ENCODE measurements at places on chromosomes 11 and 22.
A peak's percentile ranks its signal among the peaks of the same experiment; 100 is the strongest.

- H3K36me3 ChIP-seq: no peaks in the 10 kb centered on the region
- H3K27ac ChIP-seq: no peak overlapping the region
- H3K4me3 ChIP-seq: no peak overlapping the region
- H3K27me3 ChIP-seq: peaks cover 63% of the 10 kb centered on the region
These were observed 84.2 kb downstream of the CELSR1 start for GRCh38 chr22:46453006-46453828.

GRCh38 chr22:43262990-43263644, 76.2 kb upstream of the TTLL12 start:
- DNase-seq: no peak
- peak overlapping the region; percentile 70 for H3K4me3 ChIP-seq
- H3K36me3 ChIP-seq: no peaks in the 10 kb centered on the region
- H3K27ac ChIP-seq: no peak overlapping the region
- peaks cover 33% of the 10 kb centered on the region for H3K27me3 ChIP-seq

DNA sequence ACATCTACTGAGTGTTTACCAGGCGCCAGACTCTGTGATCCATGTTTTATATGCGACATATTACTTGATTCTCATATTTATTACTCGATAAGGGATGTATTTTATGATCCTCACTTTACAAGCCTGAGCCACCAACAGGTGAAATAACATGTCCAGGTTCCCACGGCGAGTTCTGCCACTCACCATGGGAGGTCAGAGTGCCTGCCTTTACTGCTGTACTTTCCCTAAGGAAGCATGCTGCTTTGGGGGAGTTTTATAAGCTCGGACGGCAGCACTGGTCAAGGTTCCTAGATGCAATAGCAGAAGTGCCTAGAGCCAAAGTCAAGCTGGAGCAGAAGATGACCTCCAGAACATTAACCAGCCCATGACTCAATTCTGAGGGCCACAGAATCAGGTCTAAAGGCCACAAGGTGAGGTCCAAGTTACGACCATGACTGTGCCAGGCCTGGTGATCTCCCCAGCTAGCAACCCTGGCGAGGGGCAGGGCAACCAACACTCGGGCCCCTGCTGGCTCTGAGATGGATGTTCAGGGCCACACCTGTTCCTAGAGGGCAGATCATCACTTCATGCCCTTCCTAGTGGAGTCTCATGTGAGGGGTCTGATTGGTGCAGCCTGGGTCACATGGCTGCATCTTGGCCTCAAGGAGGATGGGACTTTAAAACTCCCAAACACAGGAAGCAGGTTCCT, 14.2 kb downstream of the IFT27 start:
- peaks cover 4% of the 10 kb centered on the region for H3K27me3 ChIP-seq
- H3K27ac ChIP-seq: no peak overlapping the region
- no peak for DNase-seq
- peaks cover 5% of the 10 kb centered on the region for H3K4me1 ChIP-seq
- H3K4me3 ChIP-seq: no peak overlapping the region

DNA sequence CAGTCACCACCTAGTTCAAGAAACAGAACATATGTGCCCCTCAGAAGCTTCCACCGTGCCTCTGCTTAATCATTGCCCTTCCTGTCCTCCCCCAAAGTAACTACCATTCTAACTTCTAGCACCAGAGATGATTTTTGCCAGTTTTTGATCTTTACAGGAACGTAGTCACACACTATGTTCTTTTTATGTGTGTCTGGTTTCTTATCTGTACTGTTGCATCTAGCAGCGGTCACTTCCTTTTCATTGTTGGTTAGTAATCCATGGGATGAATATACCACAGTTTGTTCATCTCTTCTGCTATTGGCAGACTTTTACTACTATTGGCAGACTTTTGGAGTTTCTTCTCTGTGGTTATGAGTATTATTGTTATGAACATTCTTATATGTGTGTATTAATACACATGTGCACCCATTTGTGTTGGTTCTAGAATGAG, 34.6 kb downstream of the SPECC1L start:
- H3K27me3 ChIP-seq: no peaks in the 10 kb centered on the region
- H3K27ac ChIP-seq: no peak overlapping the region
- no peak for DNase-seq
- H3K4me1 ChIP-seq: peaks cover 30% of the 10 kb centered on the region
- H3K4me3 ChIP-seq: no peak overlapping the region

DNA sequence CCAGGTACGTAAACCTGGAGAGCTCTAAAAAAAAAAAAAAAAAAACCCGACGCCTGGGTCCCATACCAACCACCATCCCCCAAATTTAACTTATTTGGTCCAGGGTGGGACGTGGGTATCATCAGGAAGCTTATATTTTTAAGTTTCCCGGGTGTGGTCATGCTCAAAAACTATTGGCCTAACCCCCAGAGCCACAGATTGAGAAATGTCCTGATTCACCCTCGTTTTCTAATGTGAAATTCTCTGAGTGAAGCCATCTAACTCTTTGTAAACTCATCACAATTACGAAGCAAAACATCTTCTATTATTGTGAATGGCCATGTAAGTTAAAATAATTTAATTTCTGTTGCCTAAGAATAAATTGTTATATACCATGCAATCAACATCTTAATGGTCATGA, 29.6 kb downstream of the PAK1 start:
- H3K27ac ChIP-seq: no peak overlapping the region
- H3K36me3 ChIP-seq: no peaks in the 10 kb centered on the region
- no peaks in the 10 kb centered on the region for H3K27me3 ChIP-seq

DNA sequence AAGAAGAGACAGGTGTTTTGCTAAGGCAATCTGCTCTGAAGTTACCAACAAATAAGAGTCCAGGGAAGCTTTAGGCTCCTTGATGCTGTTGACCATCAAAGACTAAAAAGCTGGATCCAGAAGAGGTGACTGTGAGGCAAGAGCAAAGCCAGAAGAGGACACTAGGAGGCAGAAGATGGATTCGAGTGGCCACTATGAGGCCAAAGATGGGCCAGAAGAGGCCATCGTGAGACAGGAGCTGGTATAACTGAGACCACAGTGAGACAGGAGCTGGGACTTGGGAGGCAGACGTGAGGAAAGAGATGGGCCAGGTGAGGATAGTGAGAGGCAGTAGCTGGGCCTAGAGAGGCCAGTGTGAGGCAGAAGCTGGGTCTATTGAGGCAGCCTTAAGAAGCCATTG, 37.7 kb downstream of the OR4C45 start:
- peaks cover 9% of the 10 kb centered on the region for H3K36me3 ChIP-seq
- H3K4me1 ChIP-seq: no peaks in the 10 kb centered on the region
- DNase-seq: no peak
- H3K27me3 ChIP-seq: no peaks in the 10 kb centered on the region
- H3K4me3 ChIP-seq: peak overlapping the region; percentile 22
